Cortex of kidney (tissue), 1 donor: ENCODE measurements at places on chromosomes 12 and 14.

DNA sequence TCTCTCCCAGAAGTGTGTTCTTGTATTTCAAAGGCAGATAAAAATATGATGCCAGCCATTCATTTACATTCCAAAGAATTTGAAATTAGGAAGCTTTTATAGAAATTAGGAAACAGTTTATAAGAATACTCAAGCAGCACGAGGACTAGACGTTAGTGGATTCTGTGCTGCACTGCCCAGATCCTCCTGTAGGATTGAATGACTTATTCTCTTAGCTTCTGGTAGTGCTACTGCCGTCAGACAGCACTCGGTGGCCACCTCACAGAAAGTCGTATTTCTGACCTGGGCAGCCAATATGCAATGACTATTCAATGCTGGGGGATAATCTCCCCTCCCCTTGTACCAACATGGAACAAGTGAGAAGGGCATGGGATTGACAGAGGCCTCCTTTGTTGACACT, 326.4 kb downstream of the RPL10L start:
- no peak for DNase-seq

DNA sequence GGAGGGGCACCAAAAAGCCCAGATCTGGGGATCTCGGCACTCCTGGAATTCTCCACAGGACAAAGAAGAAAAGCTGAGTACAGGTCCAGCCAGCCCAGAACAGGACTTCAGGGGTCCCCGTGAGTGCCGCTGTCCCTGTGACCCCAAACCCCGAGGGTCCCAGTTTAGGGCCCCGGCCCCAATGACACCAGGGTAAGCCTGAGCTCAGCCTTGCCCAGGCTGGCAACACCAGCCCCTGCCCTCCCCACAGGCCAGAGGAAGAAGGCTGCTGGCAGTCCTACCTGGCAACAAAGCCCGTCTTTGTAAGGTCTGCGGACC, 1.8 kb downstream of the CDK2AP1 start:
- DNase-seq = no peak

DNA sequence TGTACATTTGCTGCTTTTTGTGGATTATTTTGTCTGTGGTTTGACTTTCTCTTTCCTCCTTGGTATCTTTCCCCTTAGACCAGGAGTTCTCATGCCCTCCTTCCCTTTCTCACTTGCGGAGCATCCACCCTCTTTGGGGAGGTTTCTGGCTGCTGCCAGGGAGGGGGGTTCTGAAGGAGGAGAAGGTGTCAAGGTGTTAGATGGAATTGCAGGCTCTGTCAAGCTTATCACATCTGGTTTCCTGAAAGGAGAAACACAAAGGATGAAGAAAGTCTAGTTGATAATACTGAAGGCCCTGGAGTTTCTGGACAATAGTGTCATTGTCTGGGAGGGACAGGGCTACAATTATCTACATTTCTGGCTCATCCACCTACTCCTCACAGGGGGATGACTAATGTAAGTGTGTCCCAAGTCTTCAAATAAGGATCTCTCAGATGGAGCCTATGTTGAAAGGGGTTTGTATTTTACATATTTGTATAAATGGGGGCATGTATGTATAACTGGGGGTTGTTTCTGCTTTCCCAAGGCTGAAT, 217.3 kb upstream of the CCDC196 start:
- no peak for DNase-seq

DNA sequence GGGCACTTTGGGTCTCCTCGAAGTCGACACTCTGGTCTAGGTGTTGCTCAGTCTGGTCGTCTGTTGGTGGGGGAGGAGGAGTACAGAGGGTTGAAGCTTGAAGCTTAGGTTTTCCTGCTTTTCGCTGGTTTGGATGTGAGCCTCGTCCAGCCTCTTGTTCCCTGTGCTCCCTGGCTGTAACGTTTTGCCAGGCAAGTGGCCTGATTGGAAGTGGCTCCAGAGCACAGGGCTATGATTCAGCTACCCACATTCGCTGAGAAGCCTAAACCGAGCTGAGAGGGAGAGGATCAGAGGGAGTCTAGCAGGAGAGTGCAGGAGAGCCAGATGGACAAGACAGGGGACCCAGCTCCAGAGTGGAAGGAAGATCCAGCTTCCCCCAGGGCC, 6.1 kb downstream of the HOXC10 start:
- no peak for DNase-seq

- DNase-seq = no peak
These were observed 1.2 kb downstream of the HNRNPC start for GRCh38 chr14:21267886-21268616.

GRCh38 chr12:96061864-96062453, 26.6 kb upstream of the LTA4H start:
- DNase-seq = no peak
